ENCODE measurements at places on chromosomes 2 and 18.

- DNase-seq: no peak
Observed at GRCh38 chr18:73043611-73044010, 175.8 kb upstream of the NETO1 start.

GRCh38 chr2:103962670-103963069 lies 891.2 kb upstream of the POU3F3 start:
- DNase-seq: no peak

DNA sequence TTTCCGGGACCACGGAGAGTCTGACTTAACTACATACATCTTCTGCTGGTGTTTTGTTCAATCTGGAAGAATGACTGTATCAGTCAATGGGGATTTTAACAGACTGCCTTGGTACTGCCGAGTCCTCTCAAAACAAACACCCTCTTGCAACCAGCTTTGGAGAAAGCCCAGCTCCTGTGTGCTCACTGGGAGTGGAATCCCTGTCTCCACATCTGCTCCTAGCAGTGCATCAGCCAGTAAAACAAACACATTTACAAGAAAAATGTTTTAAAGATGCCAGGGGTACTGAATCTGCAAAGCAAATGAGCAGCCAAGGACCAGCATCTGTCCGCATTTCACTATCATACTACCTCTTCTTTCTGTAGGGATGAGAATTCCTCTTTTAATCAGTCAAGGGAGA lies 23.1 kb downstream of the ICOS start:
- no peak for DNase-seq

- DNase-seq: no peak
Observed at GRCh38 chr2:153404792-153405191, 73.8 kb downstream of the RPRM start.

DNA sequence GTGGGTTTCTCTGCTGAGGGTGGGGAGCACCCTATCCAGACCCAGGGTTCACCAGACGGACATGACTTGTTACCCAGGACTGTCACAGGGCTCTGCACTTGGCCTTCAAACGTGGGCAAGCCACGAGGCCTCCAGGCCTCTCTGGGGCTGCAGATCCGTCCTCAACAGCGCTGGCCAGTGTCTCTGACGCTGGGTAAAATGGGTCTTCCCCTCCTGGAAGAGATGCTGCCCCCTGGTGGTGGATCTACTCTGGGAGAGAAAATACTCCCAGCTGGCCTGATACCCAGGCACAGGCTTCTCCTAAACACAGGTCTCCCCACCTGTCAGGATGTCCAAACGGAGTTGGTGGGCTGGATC lies 3.7 kb downstream of the GPR17 start:
- DNase-seq: peak; percentile 49

GRCh38 chr18:66105016-66105415 lies 354.2 kb downstream of the CDH7 start:
- DNase-seq: no peak

DNA sequence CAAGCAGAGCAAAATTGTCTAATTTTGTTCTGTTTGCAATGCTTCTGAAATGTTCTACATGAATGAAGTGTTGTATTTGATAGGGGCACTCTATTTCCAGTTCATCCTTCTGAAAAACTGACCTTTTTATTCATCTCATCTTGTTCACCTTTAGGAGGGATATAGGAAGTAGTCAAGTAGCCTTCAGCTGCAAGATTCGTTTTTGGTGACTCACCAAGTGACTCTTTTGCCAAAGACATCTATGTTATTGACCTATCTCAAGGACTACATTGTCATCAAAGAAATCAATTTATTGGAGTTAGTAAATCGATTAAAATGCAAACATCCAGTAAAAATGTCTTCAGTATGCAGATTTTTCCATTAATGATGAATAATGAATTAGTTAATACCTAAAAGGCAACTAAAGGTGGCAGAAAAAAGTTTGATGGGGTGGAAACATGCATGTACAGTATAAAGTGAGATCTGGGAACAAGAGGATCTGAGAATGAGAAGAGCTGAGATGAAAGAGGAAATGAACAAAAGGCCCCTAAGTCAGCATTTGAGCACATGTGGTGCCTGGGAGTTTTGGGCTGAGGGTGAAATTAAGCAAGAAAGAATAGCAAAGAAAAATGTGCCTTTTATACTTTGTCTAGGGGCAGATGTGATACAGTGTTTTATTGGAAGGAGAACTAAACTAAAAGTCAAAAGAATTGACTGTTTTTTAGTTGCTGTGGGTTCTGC lies 255.1 kb upstream of the LINC00305 start:
- DNase-seq: no peak

- DNase-seq: no peak
Observed at GRCh38 chr2:212328136-212328535, 210.5 kb downstream of the ERBB4 start.

- DNase-seq: no peak
Observed at GRCh38 chr18:22800551-22800951, 132.6 kb upstream of the RBBP8 start.

GRCh38 chr2:217905896-217906295 lies 96.9 kb downstream of the TNS1 start:
- no peak for DNase-seq

- DNase-seq: peak; percentile 76
Observed at GRCh38 chr2:72803151-72803550, 22.7 kb downstream of the EXOC6B start.

DNA sequence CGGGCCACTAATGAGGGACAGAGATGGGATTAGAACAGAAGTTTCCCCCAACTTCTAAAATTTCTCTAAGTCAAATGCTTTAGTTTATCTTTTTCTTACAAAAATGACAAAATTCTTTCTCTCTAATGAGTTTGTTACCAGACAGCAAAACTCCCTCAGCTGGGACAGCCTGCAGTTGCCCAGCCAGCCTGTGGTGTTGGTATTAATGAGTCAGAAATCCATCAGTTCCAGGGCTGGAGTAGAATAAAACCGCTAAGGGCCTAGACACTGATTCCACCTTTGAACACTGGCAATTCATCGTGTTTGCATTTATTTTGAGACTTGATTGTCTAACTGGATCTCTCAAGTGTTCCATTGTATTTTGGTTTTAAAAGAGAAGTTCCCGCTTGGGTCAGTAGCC lies 38.3 kb upstream of the SMAD2 start:
- DNase-seq: peak; percentile 61

DNA sequence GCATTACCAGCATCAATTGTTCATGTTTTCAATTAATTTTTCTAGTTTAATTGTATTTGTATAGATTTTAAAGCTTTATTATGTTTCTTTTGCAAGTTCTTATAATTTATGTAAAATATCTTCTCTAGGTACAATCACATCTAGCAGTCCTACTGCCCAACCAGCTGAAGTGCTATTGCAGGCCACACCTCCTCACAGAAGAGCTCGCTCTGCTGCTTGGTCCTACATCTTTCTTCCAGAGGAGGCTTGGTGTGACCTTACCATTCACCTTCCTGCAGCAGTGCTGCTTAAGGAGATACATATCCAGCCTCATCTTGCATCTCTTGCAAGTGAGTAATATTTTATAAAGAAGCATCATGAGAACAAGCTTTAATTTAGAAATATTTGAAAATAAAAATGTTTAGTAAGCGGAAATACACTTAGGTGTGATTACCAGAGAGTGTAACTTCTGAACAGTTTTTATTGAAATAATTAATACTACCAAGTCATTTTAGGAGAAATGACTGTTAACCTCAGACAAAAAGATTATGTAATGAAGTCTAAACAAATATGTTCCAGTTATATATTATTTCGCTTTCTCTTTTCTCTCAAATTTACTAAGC lies 122.9 kb upstream of the TTC27 start:
- DNase-seq: no peak

GRCh38 chr2:226798422-226799210 lies 1.0 kb downstream of the IRS1 start:
- peak; percentile 59 for DNase-seq

GRCh38 chr2:239148495-239149200 lies 252.2 kb downstream of the HDAC4 start:
- no peak for DNase-seq
